ENCODE measurements at places on chromosomes 11 and 22. TPM values are rescaled to one million over a fixed set of nuclear protein-coding genes. Genes with fewer than 3 reads are reported as not detected.

DNA sequence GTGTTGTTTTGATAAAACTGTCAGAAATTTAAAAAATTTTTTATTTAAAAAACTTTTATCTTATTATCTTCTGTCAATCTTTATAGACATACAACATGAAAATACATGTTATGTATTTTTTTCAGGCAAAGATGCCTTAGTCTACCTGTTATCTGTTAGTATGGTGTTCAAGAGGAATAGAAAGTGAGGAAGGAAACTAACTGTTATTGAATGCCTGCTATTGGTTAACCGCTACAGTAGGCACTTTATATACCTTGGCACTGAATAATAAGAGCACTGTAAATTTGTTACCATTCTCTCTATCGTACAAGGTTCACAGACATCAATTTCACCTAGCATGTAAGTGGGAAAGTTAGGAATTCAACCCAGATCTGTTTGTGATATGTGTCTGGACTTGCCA lies 272.1 kb upstream of the CCDC90B start:
- no peaks in the 10 kb centered on the region for H3K36me3 ChIP-seq
- no peak for DNase-seq
- no peaks in the 10 kb centered on the region for H3K27me3 ChIP-seq
- H3K4me1 ChIP-seq = no peaks in the 10 kb centered on the region
- H3K4me3 ChIP-seq = no peak overlapping the region

DNA sequence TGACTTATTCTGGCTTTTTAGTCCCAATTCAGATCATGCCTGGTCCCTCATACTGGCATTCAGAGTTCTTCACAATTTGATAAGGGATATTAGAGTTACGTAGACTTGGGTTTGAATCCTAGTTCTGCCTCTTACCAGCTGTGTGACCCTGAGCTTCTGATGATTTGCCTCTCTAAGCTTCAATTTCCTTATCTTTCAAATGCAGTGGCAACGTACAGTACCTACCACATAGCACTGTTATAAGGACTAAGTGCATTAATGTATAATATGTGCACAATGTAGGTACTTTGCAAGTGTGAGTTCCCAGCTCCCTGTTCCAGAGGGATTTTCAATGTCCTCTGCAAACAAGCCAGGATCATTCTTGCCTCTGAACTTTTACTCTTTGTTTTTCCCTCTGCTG lies 7.3 kb downstream of the RHOG start:
- H3K27me3 ChIP-seq = no peaks in the 10 kb centered on the region
- H3K4me1 ChIP-seq = peaks cover 85% of the 10 kb centered on the region
- peak overlapping the region; percentile 88 for H3K4me3 ChIP-seq

DNA sequence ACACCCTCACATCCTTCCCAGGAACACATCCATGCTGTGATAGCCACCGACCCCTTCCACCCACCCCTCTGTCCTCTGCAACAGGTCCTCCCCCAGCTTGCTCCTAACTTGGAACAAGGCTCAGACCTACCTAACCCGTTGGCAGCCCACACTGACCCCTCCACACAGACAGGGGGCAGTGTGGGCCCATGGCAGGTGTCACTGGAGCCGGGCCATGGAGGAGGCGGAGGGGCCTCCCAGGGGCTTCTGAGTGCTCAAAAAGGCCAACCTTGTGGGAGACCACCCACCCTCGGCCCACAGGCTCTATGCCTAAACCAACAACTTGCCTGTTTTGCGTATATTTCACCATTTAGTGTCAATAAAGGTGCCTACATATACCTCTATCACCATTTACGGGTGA lies 57.0 kb downstream of the CERK start:
- peaks cover 10% of the 10 kb centered on the region for H3K4me1 ChIP-seq
- H3K27ac ChIP-seq = no peak overlapping the region
- no peaks in the 10 kb centered on the region for H3K27me3 ChIP-seq

GRCh38 chr11:43738600-43739409 lies 58.3 kb downstream of the HSD17B12 start:
- no peaks in the 10 kb centered on the region for H3K27me3 ChIP-seq
- H3K4me1 ChIP-seq = peaks cover 14% of the 10 kb centered on the region

- no peaks in the 10 kb centered on the region for H3K36me3 ChIP-seq
- H3K4me1 ChIP-seq = peaks cover 92% of the 10 kb centered on the region
- DNase-seq = no peak
- H3K27me3 ChIP-seq = no peaks in the 10 kb centered on the region
- H3K27ac ChIP-seq = peak overlapping the region; percentile 97
- H3K4me3 ChIP-seq = peak overlapping the region; percentile 91
Measured at GRCh38 chr11:118916842-118917388, 8.8 kb downstream of the BCL9L start.

GRCh38 chr22:49232319-49233067 lies 595.2 kb downstream of the BRD1 start:
- peaks cover 5% of the 10 kb centered on the region for H3K27me3 ChIP-seq
- no peaks in the 10 kb centered on the region for H3K36me3 ChIP-seq
- no peak for DNase-seq
- H3K4me3 ChIP-seq = no peak overlapping the region

DNA sequence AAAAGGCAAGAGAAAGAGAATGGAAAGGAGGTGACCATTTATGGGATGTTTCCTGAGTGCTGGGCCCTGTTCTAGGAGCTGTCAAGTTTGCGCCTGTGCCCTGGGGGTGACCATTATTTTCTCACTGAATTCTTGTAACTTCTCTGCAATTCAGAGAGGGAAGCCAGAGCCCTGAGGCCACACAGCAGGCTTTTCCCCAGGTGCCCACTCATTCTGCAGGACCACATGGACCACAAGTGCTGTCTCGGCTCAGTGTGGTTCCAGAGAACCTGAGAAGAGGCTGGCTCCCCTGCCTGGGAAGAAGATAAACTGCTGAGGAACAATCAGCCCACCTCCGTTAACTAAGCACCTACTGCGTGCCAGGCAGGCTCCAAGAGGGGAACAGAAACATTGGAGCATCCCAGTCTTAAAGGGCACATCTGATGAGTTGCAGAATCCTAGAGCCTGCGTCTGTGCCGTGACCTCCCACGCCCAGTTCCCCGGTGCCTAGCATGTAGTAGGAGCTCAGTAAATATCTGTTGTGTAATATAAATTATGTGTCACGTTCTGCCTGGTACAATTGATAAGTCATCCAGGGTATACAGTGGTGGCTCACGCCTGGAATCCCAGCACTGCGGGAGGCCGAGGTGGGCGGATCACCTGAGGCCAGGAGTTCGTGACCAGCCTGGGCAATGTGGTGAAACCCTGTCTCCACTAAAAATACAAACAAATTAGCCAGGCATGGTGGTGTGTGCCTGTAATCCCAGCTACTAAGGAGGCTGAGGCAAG lies 31.6 kb upstream of the CRYBB3 start:
- H3K27ac ChIP-seq = no peak overlapping the region
- H3K4me3 ChIP-seq = no peak overlapping the region
- no peaks in the 10 kb centered on the region for H3K27me3 ChIP-seq
- no peaks in the 10 kb centered on the region for H3K4me1 ChIP-seq

DNA sequence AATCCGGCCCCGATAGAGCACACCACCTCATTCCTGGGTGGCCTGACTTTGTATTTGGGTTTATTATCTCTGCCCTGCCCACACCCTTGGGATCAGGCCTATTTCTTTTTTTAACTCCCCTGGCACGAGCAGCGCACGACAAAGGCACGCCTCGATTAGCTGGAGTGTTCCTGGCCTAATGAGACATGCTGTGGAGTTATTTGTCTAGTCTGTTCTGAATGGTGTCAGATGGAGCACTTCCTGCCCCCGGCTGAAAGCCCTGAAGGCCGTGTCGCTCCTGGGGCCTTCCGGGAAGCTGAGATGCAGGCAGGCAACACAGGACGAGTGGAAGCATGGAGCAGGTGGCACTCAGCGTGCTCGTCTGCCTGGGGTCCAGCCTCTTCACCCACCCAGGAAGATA lies 47.1 kb downstream of the LARGE1 start:
- H3K4me1 ChIP-seq = no peaks in the 10 kb centered on the region
- DNase-seq = no peak

DNA sequence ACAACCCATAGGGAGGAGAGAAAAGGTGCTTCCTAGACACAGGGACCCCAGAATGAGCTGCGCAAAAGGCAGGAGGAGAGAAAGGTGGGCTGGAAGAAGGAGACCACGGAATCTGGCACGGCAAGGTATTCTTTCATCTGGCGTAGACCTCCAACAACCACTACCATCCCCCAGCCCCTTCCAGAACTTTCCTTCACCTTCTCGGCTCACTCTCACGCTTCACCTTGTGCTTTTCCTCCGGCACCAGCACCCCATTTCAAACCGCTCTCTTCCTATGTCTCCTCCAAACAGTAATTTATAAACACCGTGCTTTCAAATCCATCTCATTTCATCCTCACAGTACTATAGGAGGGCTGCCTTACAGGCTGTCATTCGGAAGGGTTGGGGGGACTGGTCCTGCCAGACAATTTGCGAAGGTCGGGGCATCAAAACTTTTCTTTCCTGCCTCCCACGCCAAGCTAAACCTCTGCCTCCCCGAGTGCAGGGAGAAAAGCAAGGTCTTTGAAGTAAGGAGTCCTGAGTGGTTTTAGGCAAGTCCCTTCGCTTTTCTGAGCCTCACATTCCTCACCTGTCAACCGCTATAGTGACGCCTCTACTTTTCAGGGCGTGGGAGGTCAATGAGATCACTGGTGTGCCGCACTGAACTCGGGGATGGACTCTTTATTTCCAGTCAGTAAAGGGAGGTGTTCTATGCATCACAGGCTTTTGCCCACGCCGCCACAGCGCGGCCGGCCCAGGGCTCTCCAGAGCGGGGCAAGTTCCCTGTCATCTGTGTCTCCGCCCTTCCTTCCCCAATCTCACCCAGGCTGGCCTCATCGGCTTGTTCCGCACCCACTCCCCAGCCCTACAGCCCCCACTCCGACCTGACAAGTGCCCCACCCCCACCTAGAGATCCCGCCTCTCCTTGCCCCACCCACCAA lies 800 bp downstream of the KCTD21 start:
- peaks cover 3% of the 10 kb centered on the region for H3K36me3 ChIP-seq
- no peaks in the 10 kb centered on the region for H3K27me3 ChIP-seq
- DNase-seq = peak; percentile 88
- H3K4me3 ChIP-seq = peak overlapping the region; percentile 90

DNA sequence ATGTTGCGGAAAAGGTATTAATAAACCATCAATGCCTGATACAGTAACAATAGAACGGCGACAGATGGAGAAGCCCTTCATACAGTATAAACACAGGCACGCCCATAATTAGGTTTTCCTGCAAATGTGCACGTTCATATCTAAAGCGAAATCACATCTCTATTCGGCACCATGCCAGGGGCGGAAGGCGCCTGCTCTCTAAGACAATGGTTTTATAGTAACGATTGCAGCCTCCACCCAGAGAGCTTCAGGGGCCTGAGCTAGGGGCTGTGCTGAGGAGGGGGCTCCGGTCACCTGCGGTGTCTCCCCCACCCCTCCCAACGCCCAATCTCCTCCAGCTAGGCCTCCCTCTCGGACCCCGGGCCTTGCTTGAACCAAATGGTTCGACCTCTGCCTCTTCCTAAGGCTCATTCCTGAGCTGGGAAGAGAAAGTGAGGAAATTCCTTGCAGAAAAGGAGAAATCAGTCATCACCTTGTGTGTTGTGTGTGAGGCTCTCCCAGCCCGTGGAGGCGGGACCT lies 9.6 kb downstream of the KRTAP5-5 start:
- peaks cover 2% of the 10 kb centered on the region for H3K27me3 ChIP-seq
- H3K4me3 ChIP-seq = no peak overlapping the region
- DNase-seq = no peak
- H3K4me1 ChIP-seq = no peaks in the 10 kb centered on the region
- no peak overlapping the region for H3K27ac ChIP-seq

DNA sequence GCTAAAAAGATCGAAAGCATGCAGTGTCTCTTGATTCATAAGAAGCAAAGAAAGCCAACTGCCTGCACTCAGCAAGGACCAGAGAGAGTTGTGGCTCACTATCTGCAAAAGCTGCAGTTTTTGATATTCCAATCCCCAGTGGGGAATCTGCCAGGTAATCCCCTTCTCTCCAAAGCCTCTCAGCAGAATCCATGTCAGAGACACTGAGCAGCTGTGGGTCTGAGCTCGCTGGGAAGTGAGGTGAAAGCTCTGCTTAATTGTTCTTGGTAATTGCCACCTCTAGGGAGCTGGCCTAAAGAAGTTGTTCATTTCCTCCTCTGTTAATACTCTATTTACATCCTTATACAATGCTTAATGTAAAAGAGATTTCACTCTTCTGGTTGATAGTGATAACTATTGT lies 261.3 kb upstream of the LRRC4C start:
- no peak for DNase-seq
- H3K4me1 ChIP-seq = no peaks in the 10 kb centered on the region
- no peak overlapping the region for H3K27ac ChIP-seq
- H3K36me3 ChIP-seq = no peaks in the 10 kb centered on the region

JAML gene
- total RNA-seq = 369 TPM

OR8D1 gene
- not detected for total RNA-seq

DYNC2H1 gene
- total RNA-seq = 2.2 TPM

GRCh38 chr11:67614730-67615714 lies 8.3 kb downstream of the NDUFV1 start:
- H3K4me3 ChIP-seq = peak overlapping the region; percentile 86
- peak overlapping the region; percentile 97 for H3K27ac ChIP-seq
- peaks cover 38% of the 10 kb centered on the region for H3K4me1 ChIP-seq

DNA sequence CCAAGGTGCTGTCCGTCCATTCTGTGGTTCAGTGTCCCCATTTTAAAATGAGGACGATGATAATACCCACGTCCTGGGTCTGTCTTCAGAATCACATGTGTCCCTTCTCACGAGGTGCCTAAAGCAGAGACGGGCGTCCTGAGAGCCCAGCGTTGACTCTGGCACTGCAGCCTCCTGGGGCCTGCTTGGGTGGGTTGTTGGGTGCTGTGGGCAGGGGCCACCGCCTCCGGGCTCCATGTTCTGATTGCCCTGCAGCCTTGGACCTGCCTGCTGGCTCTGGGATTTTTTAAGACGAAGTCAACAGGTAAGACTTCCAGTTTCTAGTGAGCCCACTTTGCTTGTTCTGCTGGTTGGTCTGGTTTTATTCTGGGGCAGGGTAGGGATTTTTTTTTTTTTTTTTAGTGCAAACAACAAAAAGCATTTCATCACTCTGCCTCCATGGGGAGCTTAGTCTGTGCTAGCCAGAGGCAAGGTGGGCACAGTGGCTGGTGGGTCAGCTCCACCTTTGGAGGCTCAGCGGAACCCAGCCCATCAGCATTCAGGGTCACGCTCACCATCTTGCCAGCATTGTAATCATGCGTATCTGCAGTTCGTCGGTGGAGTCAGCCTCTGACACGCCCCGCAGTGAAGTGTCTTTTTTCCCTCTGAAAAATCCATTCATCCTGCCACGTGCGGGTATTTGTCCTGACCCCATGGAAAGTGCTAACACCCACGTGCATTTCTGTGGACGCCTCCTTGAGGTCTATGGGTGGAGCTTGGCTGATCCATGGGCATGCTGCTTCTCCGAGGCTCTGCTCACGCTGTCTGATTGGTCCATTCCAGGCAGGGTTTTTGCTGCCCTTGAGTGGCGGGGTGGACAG lies 28.3 kb downstream of the NADSYN1 start:
- H3K36me3 ChIP-seq = peaks cover 26% of the 10 kb centered on the region
- H3K4me1 ChIP-seq = no peaks in the 10 kb centered on the region
- DNase-seq = no peak
- H3K27me3 ChIP-seq = no peaks in the 10 kb centered on the region

- H3K27ac ChIP-seq = no peak overlapping the region
- no peaks in the 10 kb centered on the region for H3K36me3 ChIP-seq
- H3K4me1 ChIP-seq = peaks cover 25% of the 10 kb centered on the region
- H3K27me3 ChIP-seq = peaks cover 61% of the 10 kb centered on the region
Measured at GRCh38 chr11:2139621-2140337, 590 bp upstream of the IGF2 start.

SYT9 gene
- not detected for total RNA-seq

CST6 gene
- total RNA-seq = 0.79 TPM

SLC35C1 gene
- 12.0 TPM for total RNA-seq

PRG2 gene
- 5.2 TPM for total RNA-seq

Data from activated T-cell treated with anti-CD3 and anti-CD28 coated beads, Interleukin-2, amount 50 U/mL, for 72 hours (primary cell).